ENCODE measurements at places on chromosomes 5 and 9.

GRCh38 chr5:123164054-123164453, 75.0 kb downstream of the PRDM6 start:
- no peak for DNase-seq

DNA sequence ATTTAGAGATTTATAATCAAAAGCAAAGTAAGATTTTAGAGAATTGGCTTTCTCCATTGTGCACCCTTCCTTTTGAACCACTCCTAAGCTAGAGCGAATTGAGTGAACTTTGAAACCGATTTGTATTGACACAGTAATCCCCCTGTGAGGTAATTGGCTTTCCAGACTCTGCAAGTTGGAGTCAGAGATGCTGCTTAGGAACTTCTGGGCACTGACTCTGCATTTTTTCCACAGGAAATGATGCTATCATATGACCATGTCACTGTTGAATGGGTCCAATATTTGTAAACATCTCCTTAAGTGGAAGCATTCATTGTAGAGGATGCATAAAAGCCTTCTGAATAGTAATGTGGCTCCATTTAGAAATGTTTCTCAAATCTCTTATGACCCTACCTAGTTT, 394.4 kb upstream of the ZNF608 start:
- no peak for DNase-seq

- DNase-seq, result peak; percentile 69
Observed at GRCh38 chr5:100900142-100900795, 2.8 kb downstream of the ST8SIA4 start.

DNA sequence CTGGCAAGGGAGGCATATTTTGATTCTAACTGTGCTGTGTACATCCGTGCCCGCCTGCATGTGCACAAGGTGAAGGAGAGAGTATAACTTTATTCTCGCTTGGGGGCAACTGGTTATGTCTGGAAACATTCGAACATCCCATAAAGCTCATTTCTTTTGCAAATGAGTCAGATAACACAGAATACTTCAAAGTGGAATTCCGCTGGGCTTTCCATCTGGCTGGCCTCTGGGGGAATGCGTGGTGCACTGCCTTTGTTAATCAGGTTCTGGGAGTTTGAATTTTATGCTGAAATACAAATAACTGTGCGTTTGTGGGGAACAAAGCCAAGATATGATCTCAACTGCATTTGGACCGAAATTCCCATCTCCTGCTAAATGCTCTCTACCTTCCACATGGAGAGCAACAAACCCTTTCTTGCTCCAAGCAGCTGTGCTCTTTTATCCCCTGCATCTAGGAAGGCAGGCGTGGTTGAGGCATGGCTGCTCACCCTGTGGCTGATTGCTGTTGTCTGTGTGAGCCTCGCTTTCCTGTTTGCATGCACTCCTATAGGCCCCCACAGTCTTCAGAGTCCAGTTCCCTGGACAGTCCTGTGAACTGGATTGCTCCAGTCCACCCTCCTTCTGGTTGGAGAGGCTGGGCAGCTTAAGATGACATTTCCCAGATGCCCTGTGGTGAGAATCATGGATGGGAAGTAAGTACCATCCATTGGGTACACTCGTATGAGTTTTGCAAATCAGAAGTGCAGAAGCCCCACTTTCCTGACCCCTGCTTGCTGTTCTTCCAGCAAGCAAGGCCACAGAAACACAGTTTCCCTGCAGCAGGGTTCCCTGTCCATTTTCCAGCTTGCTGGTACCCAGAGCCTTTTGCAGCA, 82.9 kb upstream of the ALDH1B1 start:
- no peak for DNase-seq

DNA sequence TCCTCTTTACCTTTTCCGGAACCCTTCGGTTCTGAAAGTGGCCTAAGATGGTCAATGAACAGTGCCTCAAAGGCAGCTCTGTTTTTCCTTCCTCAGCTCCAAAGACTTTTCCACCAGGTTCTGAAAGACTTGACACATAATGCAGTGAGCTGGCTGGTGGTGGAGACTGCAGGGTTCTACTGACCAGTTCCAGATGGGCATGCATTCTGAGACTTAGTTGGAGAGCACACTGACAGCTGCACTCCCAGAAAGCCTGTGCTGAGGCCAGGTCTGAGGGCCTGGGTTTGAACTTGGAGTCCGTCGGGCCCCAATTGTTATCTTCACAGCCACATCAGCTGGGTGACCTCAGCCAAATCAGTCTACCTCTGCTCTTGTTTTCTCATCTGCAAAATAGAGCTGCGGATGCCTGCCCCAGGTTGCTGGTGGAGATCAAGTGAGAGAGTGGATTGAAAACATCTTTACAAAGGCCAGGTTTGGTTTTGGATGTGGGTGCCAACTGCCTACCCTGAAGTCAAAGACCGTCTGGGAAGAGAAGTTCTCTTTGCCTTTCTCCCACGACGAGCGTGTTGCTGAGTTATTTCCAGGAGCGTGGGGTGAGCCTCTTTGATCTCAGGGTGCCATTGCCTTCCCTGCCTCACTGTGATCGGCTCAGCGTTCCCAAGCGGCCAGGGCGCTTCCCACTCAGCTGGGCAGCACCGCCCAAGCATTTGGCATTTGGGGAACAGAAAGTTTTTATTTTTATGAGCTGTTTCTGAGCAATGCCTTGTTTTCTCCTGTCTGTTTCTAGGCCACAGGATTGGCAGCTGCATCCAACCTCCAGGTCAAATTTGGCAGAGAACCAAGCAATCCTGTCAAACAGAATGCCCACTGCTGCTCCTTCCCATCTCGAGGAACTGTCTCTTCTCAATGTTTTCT, 54.9 kb downstream of the RAD23B start:
- no peak for DNase-seq

DNA sequence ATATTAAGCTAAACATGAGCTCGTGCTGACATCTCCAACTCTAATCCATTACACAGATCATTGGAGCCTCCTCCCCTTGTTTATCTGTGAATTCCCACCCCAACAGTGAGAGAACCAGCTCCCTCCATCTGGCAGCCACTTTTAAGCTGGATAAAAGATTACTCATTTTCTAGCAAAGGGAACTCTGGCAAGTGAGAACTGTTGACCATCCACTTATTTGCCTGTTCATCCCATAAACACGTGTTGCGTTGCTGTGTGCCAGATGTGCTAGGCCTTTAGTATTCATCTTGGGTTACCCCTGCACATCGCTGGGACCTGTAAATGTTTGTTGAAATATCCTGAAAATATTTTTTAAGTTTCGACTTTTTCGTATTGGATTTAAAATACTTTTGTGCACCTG, 2.4 kb upstream of the TOR1A start:
- DNase-seq, result no peak

DNA sequence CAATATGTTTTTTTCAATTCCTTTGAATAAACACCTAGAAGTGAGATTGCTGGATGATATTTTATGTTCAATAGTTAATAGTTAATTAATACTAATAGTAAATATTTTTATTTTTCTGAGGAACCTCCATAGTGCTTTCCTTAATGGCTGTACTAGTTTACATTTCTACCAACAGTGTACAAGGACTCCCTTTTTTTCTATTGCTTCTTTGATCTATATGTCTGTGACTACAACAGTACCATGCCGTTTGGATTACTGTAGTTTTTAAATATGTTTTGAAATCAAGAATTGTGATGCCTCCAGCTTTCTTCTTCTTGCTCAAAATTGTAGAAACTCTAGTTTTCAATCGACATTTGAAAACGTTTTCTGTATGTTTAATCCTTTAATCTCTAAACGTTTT, 39.5 kb upstream of the ADAMTS16 start:
- DNase-seq, result no peak

GRCh38 chr5:54889826-54890225, 95.6 kb downstream of the ESM1 start:
- DNase-seq, result no peak

DNA sequence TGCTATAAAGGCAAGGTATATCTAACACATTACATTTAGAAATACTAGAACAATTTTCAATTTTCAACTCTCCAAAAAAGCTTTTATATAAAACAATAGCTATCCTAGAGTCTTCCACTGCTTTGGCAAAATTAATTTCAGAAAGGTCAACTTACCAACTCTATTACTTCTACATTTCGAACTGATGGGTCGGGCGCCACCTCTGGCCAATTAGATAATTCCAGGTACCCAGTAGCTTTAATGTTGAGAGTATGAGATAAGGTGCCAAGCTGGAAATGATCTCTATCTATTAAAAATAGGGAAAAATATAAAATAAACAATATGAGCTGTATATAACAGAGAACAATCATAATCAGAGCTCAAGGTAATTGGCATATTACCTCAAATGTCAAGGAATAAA, 166.6 kb downstream of the AP3B1 start:
- DNase-seq, result no peak
